ENCODE measurements at places on chromosomes 13 and 19.
A peak's percentile ranks its signal among the peaks of the same experiment; 100 is the strongest.

GRCh38 chr13:39378306-39378705, 224.7 kb downstream of the LHFPL6 start:
- DNase-seq: no peak

DNA sequence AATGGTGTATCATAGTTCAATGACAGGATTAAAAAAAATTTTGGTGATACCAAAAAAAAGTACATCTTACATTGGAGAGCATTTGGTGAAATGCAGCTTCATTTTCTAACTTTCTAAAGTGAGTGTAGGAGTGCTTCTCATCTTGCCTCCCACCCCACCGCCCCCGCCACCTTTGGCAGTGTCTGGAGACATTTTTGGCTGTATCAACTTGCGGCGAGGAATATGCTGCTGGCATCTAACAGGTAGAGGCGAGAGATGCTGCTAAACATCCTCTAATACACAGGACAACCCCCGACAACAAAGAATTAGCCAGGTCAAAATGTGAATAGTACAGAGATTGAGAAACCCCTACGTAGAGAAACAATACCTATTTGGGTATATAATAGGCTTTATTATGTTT, 1.7 kb downstream of the DLEU7 start:
- no peak for DNase-seq

DNA sequence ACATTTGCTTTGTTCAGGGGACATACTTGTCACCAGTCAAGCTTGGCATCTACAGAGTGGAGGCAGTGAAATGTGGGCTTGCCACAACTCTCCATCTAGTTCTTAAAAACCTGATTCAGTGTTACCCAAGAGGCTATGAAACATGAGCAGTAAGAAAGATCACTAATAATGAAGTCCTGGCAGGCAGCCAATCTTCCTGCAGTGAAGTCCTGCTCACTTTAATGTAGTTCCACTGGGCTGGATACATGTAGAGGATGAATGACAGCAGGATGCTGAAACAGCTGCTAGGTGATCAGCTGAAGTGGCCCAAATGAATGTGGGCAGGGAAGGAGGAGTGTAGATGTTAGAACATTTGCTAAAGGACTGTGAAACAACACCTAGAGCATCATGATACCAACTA, 1213.1 kb downstream of the OLFM4 start:
- peak; percentile 12 for DNase-seq

- no peak for DNase-seq
Measured at GRCh38 chr13:28707629-28708427, 10.9 kb downstream of the SLC46A3 start.

DNA sequence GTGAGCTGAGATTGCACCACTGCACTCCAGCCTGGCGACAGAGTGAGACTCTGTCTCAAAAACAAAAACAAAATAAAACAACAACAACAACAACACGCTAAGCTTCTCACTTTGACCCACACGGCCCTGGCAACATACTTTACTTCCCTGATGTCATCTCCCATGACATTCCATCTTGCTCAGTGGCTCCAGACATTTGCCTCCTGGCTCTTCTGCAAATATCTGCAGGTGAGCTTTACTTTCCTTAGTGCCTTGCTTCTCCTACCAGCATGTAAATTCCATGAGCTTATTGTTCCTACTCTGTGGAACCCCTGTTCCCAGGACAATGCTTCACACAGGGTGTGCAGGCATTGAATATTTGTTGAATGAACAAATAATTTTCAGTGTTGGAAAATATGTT, 205.6 kb upstream of the TMTC4 start:
- DNase-seq: no peak

- DNase-seq: no peak
Measured at GRCh38 chr13:49693191-49693733, 2.0 kb upstream of the EBPL start.

- no peak for DNase-seq
Measured at GRCh38 chr19:29004796-29005195, 208.2 kb downstream of the UQCRFS1 start.

DNA sequence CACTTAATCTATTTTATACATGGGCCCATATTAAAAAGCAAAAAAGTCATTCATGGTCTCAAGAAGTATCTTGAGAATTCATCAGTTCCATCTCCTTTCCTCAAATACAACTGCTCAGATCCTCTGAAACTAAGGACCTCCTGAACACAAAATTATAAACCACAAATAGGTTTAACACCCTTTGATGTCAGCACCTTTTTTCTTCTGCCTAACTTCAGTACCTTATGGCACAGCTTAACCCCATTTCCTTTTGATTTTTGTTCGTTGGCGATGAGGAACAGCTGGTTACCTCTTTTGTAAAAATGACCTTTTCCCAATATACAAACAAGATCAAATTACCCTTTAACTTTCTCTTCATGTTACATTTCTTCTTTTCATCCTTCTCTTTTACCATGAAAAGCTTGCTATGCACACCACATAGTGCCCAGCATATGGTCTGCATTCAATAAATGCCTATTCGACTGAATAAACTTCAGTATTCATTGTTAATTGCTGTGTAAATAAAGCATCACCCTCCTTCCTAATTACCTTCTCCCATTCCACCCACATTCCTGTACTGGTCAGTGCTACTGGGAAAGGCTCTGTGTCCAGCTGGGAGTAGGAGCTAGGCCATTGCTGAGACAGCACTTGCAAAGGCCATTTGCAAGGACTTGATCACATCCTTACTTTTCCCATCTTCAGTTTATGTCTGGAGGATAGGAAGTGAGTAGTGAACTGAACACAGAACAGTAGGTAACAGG, 317.9 kb downstream of the SHISA2 start:
- no peak for DNase-seq

GRCh38 chr19:50488389-50489194, 11.9 kb upstream of the GARIN5A start:
- DNase-seq: no peak

DNA sequence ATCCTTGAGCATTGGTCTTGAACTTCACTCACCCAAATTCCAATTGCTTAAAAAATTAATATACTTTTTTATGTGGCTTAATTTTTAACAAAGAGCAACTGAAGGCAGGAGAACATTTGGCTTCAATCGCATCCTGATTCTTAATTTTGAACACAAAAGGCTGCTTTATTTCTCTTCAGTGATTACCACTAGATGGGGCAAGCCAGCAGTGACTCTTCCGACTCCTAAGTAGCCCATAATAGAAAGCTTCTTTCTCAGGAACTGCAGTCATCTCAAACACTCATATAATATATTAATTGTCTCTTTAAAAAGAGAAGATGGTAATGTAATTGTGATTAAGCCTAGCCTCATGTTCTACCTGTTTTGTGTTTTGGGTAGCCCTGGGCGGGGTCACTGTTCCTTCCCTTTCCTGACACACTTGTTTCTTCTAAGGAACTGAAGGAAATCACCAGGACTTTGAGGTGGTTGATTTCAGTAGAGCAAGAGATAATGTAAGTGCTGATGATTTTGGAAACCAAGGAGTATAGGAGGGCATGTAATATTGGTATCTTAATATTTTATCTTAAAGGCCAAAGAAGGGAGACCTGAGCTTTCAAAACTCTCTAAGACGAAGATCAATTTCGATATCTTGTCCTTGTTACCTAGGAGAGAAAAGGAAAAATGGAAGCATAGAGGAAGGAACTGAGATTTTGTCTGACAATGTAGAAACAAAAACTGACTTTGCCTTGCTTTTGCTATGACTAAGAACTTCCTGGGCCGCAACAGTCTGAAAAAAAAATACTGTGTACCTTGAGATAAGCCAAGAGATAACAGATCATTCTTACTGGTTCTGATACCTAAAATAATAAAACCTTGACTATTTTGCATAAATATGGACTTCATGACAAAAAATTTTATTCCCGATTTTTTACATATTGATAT, 73.1 kb downstream of the TNFSF13B start:
- DNase-seq: peak; percentile 26

- DNase-seq: no peak
Measured at GRCh38 chr19:44587963-44588770, 25.2 kb upstream of the IGSF23 start.

DNA sequence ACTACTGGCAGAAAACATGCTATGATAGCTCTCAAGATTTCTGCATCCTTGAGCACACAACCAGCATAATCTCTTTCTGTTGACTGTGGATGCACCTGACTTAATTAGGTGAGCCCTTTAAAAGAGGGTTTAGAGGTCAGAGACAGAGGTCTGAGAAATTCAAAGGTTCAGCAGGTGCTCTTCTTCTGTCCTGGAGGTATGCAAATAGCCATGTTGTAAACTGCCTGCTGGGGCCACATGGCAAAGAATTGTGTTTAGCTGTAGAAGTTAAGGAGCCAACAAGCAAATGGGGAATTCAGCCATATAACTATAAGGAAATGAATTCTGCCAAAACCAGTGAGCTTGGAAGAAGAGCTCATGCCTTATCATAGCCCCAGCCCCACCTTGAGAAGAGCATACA, 11.6 kb upstream of the DCLK1 start:
- DNase-seq: no peak

GRCh38 chr13:71643448-71643860, 223.6 kb downstream of the DACH1 start:
- no peak for DNase-seq

GRCh38 chr19:30669329-30670010, 297.3 kb downstream of the ZNF536 start:
- peak; percentile 75 for DNase-seq

GRCh38 chr13:36084131-36084530, 47.1 kb downstream of the DCLK1 start:
- no peak for DNase-seq

- DNase-seq: no peak
Measured at GRCh38 chr13:51697855-51698254, 106.1 kb downstream of the DHRS12 start.

DNA sequence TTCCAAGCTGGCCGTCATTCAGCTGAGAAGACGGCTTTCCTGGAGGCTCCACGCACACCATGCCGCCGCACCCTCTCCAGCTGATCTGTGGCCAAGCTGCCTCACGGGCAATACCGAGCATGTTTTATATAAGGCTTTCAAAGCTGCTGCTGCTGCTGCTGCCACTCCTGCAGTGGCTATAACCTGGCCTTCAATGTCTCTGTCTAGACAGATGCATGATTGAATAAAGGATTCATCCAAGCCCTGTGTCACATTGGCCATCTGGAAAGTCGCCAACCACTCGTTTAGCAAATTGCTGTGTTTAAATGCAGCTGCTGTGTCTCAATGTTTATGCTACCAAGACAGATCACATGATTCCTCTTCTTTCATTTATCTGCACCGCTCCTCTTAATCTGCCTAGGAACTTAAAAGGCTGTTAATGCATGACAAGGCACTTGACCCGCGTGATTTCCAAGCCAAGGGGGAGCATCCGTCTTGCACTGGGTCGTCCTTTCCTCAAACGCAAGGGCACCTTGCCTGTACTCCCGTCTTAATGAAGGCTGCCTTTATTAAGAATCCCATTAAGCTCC, 114.3 kb downstream of the TEX26 start:
- DNase-seq: no peak

GRCh38 chr19:55391191-55391670, 5.5 kb downstream of the RPL28 start:
- no peak for DNase-seq

DNA sequence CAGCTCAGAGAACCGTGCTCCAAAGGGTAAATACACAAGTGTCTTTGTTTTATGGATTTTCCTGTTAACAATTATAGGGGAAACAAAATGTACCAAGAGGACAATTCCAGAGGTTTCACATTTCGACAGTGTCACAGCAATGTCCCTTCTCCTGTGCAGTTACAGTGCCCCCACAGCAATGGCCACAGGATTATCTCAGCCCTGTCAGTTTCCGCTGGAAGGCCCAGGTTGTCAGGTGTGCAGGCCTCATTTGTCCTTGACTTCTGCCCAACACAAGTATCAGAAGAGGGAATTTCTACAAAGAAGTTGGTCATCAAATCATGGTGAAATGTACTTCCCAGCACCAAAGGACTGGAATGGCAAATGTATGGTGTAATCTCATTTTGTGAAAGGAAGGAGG, 11.2 kb upstream of the N4BP2L2 start:
- DNase-seq: no peak

DNA sequence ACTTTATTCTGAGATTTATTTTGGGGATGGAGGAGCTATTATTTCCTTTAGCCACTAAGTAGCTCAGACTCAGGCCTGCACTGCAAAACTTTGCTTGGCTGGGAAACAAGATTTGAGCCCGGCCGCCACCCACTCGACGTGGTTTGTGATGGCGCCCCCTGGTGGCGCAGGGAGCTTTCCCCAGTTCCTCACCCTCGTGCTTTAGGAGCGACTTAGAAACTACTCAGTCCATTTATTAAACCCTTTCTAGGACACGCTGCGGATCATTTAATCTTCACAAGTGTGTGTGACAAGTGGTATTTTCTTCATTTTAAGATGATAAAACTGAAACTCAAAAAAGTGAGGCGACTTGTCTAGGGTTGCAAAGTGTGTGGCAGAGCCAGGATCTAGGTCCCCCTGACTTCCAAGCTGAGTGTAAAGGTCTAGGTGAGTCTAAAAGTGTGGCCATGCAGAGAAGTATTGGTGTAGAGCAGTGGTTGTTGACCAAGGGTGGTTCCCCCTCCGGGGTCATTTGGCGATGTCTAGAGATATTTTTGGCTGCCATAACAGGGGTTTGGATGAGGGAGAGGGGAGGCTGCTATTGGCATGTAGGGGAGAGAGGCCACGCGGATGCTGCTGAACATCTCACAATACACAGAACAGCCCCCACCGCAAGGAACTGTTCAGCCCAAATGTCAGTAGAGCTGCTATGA, 2.2 kb downstream of the CXCL17 start:
- DNase-seq: peak; percentile 82

DNA sequence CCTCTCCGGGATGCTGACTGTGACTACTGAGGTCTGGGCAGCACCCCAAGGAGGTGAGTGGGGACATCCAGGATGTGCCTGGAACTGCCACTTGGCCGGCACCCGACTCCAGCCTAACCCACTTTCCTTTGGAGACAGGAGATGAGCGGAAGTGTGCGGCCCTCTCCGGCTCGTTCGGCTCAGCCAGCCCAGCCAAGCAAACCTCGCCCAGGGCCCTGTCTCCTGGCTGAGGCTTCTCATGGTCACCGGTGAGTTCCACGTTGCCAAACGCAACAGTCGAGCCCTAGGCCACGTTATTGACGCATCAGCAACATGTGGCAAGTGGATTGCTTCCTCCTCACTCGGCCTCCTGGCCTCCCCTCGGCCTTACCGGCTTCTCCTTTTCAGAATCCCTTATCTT, 5.5 kb downstream of the SLC7A10 start:
- DNase-seq: no peak

- DNase-seq: no peak
Measured at GRCh38 chr13:50255639-50256038, 240.4 kb downstream of the KCNRG start.
